NCI-H510A (cell line): ENCODE measurements at places on chromosomes 4 and X.

DNA sequence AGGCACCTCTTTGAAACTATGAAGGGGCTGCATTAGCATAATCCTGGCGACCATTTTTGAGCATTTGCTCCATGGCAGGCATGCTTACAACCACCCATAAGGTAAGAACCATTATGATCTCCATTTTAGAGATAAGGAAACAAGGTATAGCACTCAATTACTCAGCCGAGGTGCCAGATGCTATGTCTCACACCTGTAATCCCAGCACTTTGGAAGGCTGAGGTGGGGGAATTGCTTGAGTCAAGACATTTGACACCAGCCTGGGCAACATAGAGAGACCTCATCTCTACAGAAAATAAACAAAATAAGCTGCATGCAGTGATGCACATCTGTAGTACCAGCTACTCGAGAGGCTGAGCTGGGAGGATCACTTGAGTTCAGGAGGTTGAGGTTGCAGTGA, 43.6 kb downstream of the TIGD4 start:
- DNase-seq: peak; percentile 9

- DNase-seq: no peak
Observed at GRCh38 chr4:36402008-36402758, 120.8 kb downstream of the DTHD1 start.

GRCh38 chrX:11953615-11954014, 184.7 kb upstream of the FRMPD4 start:
- no peak for DNase-seq

GRCh38 chrX:76183289-76184049, 10.6 kb downstream of the PBDC1 start:
- DNase-seq: no peak

- DNase-seq: no peak
Observed at GRCh38 chr4:127000110-127000509, 632.6 kb upstream of the INTU start.

- no peak for DNase-seq
Observed at GRCh38 chr4:1495416-1496115, 89.3 kb upstream of the NKX1-1 start.

DNA sequence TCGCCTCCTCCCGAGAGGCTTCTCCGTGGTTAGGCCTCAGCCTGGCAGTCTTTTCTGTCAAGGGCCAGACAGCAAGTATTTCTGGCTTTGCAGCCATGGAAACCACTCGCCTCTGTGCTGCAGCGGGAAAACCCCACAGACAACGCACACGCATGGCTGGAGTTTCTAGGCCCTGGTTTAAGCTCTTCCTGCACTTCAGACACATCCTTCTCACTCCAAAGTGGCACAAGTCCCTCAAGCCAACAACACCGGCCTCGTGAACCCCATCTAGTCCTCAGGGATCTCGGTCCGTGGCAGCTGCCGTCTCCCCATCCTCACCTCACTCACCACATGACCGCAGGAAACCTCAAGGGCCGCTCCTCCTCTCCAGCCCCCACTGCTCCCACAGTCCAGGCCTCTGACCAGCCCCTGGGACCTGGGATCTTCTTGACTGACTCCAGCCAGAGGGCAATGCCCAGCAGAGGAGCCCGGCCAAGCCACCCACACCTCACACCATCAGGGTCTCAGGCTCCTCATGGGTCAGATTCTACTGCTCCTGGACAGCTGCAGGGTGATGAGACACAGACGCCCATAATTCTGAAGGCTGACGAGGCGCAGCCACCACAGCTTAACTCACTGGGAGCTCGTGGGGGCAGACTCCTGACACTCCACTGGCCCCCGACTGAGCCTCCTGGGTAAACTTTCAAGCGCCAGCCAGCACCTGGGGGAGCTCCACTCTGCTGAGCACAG, 21.7 kb downstream of the LETM1 start:
- DNase-seq: no peak

DNA sequence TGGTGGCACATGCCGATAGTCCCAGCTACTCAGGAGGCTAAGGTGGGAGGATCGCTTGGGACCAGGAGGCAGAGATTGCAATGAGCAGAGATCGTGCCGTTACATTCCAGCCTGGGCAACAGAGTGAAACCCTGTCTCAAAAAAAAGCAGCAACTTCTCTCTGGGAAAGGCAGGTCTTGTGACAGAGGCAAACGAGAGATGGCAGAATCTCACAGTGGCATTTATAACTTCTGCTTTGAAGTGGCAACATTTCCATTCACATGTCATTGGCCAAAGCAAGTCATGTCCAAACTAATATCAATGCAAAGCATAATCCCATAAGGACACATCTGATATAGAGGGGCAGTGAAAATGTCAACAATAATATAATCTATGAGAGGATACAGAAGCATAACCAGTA, 79.8 kb downstream of the PPEF2 start:
- DNase-seq: no peak

DNA sequence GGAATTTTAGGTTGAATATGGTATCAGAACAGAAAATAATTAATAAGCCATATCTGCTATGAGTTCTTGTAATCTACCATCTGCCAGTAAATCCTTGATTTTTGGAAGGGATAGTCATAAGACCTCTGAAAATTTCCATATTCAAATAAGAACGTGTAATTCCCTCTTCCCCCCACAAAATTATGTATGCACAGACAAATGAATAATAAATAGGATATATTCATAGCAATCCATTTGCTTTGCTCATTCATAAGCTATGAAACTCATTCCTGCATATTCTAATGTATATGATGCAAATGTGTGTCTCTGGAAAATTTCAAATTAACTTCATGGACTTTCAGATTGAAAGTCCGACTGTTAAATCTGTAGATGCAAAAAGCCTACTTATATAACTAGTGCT, 833.1 kb upstream of the GRID2 start:
- DNase-seq: no peak

GRCh38 chrX:100584611-100585010, at the start of gene TNMD:
Gene TNMD (plus strand): TSS chrX:100584936. CDS start chrX:100585019, 83 bp downstream.
- no peak for DNase-seq

- DNase-seq: no peak
Observed at GRCh38 chrX:109464231-109464630, 17.7 kb downstream of the GUCY2F start.
